NAMALWA (cell line): ENCODE measurements at places on chromosomes 1 and 21.
A peak's percentile ranks its signal among the peaks of the same experiment; 100 is the strongest.

GRCh38 chr1:236875975-236876374 is 80.9 kb downstream of the MTR start:
- DNase-seq: no peak

GRCh38 chr1:103110701-103111100 is 2.4 kb upstream of the COL11A1 start:
- DNase-seq: no peak

- DNase-seq: peak; percentile 49
These were observed 57.3 kb downstream of the ZNF644 start for GRCh38 chr1:90964444-90965035.

- DNase-seq: no peak
These were observed 12.7 kb downstream of the TNNT2 start for GRCh38 chr1:201364808-201365105.

- no peak for DNase-seq
These were observed 160.0 kb downstream of the PLXNA2 start for GRCh38 chr1:208084220-208084619.

- DNase-seq: no peak
These were observed 45.4 kb downstream of the SKI start for GRCh38 chr1:2273401-2274090.

GRCh38 chr1:181562395-181562794 is 79.1 kb downstream of the CACNA1E start:
- DNase-seq: no peak

- no peak for DNase-seq
These were observed 43.7 kb upstream of the SCMH1 start for GRCh38 chr1:41285818-41286217.
